ENCODE measurements at places on chromosomes 2 and 18.

DNA sequence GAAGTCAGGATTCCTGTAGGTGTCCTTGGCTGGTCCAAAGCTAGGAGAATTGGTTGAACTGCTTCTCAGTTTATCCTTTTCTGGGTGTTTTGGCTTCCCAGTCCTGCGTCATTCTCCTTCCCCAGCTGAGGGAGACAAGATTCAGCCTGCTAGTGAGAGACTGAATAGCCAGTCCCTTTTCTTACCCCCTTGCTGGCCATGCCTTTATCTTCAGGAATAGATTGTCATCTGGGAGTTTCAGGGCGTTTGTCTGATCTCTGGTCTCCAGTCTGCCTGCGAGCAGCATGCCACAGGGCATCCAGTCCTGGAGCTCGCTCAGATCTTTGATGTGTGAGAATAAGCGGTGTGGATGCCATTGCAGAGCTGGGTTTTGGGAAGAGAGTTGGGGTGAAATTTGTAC lies 5.8 kb downstream of the MYO1B start:
- DNase-seq: no peak

- no peak for DNase-seq
Measured at GRCh38 chr18:79712206-79712857, 32.7 kb downstream of the CTDP1 start.

DNA sequence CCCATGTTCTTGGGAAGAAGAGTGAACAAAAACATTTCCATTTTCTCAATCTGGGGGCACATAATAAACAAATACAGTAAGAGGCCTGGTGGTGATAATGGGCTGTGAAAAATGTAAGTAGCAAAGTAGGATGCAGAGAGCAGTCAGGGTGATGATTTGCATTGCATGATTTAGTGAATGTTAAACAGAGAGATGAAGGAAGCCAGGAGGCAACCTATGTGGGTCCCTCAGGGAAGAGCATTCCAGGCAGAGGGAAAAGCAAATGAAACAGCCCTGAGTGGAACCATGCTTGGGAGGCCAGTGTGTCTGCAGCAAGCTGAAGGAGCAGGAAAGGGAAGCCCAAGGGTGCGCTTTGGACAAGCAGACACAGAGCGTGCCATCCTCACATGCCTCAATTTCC lies 5.4 kb downstream of the VIT start:
- DNase-seq: no peak

GRCh38 chr2:139613264-139613663 lies 833.1 kb upstream of the NXPH2 start:
- DNase-seq: no peak

All from non-pigmented ciliary epithelial cell (primary cell).